ENCODE measurements at places on chromosomes 5 and 9. TPM values are rescaled to one million over a fixed set of nuclear protein-coding genes. Genes with fewer than 3 reads are reported as not detected.

PCDHGC5 gene
- total RNA-seq = 1.4 TPM

CCDC192 gene
- total RNA-seq = not detected

BAAT gene
- total RNA-seq = 0.08 TPM

TMEM252 gene
- total RNA-seq = not detected

GABRA1 gene
- not detected for total RNA-seq

DPYSL3 gene
- total RNA-seq = 61.3 TPM

GRM6 gene
- not detected for total RNA-seq

PCDHGB3 gene
- total RNA-seq = 4.8 TPM

IL13 gene
- not detected for total RNA-seq

CRB2 gene
- not detected for total RNA-seq

TXNDC8 gene
- total RNA-seq = not detected

RNF44 gene
- total RNA-seq = 26.1 TPM

GRHPR gene
- total RNA-seq = 106 TPM

FABP6 gene
- not detected for total RNA-seq

STOM gene
- total RNA-seq = 246 TPM

NDUFS6 gene
- 90.1 TPM for total RNA-seq

C5 gene
- 1.5 TPM for total RNA-seq

LCN9 gene
- not detected for total RNA-seq

TOR4A gene
- total RNA-seq = 17.2 TPM

STPG3 gene
- 0.31 TPM for total RNA-seq

MVB12B gene
- 12.8 TPM for total RNA-seq

OSMR gene
- 19.4 TPM for total RNA-seq

RANBP3L gene
- 1.2 TPM for total RNA-seq

ARL14EPL gene
- total RNA-seq = not detected

NR5A1 gene
- not detected for total RNA-seq

C9 gene
- not detected for total RNA-seq

Data from right cardiac atrium (tissue), 5 donors.